ENCODE measurements at places on chromosomes 4 and X.
A peak's percentile ranks its signal among the peaks of the same experiment; 100 is the strongest.

DNA sequence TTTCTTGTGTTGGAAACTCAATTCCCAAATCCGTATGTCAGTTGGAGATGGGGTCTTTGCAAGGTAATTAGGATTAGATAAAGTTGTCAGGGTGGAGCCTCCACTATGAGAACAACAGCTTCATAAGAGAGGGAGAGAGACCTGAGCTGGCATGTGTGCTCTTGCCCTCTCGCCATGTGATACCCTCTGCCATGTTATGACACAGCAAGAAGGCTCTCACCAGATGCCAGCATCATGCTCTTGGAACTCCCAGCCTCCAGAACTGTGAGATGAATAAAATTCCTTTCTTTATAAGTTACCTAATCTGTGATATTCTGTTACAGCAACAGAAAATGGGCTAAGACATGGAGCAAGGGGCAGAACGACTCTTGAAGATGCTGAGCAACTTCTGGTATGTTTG, 201.9 kb upstream of the BOD1L1 start:
- DNase-seq: no peak

GRCh38 chr4:168304744-168305459, 13.7 kb downstream of the DDX60 start:
- no peak for DNase-seq

DNA sequence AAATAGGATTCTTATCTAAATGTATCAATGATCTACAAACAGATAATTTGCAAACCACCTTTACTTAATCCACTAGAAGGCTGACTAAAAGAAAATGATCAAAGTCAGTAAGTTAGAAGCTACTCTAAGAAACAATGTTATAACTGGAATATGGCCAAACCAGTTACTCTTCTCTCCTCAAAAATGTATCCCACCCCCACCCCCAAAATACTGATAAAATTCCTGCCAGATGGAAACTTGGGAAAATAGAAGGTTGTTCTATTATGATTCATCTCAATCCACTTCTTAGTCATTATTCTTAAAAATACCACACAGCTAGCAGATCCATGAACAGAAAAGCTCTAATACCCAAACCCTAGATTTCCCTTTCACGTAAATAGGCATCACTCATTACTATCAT, 206.4 kb downstream of the KLHL13 start:
- no peak for DNase-seq

GRCh38 chr4:123093236-123093635, 170.8 kb upstream of the NUDT6 start:
- DNase-seq: no peak

- no peak for DNase-seq
Measured at GRCh38 chr4:165207016-165207430, 338 bp upstream of the KLHL2 start.

DNA sequence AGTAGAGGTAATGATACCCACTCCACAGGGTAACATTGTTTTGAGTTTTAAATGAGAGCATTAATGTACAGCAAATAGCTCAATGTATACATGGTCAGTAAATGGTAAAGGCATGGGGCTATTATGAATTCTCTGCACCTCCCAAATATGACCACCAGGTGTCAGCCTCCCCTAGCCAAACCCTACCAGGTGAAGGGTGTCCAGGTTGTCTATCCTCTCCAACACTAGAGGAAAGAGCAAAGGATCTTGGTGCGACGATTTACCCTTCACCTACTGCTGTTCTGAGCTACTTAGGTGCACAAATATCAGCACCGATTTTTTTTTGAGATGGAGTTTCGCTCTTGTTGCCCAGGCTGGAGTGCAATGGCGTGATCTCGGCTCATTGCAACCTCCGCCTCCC, 26.5 kb upstream of the XIAP start:
- DNase-seq: peak; percentile 31

GRCh38 chr4:124262211-124263179, 450.0 kb downstream of the ANKRD50 start:
- DNase-seq: no peak

DNA sequence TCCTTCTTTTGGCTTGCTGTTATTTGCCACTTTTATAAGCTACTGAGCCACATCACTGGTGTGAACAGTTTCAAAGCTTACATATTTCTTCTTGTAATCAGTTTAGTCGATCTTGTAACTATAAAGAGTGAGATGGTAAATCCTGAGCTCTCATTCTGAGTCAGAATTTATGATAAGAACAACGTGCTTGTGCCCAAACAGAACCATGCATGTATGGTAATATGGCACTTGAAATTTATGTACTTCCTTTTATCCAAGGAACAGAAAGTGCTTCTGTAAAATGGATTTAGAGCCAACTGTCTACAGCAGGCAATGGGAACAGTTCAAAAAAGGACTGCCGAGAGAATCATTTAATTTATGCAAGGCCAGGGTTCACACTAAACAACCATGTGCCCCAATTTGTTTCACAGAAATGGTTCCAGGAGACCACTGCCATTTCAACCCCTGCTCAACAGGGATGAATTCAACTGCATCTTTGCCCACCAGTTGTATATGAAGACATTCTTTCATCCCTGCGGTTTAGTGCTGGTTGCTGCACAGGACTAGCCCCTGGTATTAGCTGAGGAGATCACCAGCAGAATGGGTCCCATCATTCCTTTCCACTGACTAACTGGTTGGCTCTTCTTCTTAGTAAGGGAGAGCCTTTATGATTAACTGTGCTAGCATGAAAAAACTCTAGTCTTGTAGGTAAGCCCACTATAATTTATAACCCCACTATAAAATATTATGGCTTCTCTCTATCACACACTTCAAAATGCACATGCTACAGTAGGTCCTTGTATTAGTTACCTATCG, 162.9 kb upstream of the PGRMC2 start:
- DNase-seq: no peak

- DNase-seq: peak; percentile 63
Measured at GRCh38 chrX:101390664-101391525, at the start of gene RPL36A. TSS of gene RPL36A (plus strand) at chrX:101391011. CDS start at chrX:101391044, 33 bp downstream.

- DNase-seq: no peak
Measured at GRCh38 chr4:113020966-113021365, 28.5 kb upstream of the ANK2 start.

DNA sequence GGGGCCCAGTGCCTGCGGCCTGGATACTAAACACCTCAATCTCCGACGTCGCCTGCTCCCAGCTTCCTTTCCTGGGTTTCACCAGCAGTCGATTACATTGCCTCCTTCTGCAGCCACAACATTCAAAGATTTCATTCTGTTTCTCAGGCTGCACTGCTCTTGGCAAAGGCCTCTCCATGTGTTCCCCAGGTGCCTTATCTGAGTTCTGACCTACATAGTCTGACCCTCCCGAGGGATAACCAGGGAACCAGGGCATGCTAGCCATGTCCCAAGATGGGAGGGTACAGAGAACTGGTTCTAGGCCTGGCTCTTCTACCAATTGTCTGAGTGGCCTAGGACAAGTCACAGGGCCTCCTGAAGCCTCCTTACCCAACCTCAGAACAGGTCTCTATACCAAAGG, 62.2 kb upstream of the ACSL1 start:
- no peak for DNase-seq
